Stimulated activated CD4-positive, alpha-beta T cell treated with anti-CD3 and anti-CD28 coated beads, Interleukin-1b, Interleukin-23, amount 100 ng/mL, for 4 hours (primary cell): ENCODE measurements at places on chromosomes 11 and 22.

- DNase-seq, result no peak
These were observed 11.8 kb downstream of the CELSR1 start for GRCh38 chr22:46525389-46526243.

DNA sequence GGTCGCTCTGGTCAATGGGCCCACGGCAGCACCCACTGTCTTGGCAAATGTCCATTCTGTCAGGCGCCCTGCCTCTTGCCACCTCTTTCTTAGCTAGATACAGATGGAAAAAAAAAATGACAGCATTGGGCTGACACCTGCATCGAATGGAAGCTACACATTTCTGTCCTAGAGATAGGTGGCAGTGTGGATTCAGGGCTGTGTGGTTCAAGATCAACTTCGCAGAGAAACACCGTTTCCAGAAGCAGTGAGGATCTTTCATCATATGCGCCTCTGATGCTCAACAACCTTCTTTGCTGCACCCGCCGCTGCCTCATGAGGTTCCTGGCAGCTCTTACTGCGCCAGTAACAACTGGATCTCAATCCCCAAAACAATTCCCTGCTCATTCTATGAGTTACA lies 236.3 kb downstream of the KIRREL3 start:
- DNase-seq, result no peak

GRCh38 chr11:46907606-46908005 lies 10.7 kb downstream of the LRP4 start:
- DNase-seq, result no peak

DNA sequence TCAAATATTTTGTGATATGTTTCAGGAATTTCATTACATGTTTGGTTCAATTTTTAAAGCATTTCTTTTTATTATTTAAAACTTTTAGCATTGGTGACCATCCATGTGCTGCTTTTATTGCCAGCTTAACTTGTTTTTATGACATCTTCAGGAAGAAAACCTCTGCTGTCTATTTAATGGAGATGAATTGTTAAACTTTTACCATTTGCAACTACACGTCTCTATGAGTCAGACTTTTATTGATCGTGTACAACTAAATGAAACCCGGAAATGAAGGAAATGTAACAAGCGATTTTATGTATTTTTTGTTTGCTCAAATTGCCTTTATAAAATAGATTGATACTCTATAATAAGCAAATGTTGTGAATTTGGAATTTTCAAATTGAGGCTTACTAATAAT lies 113.0 kb downstream of the PTPRJ start:
- DNase-seq, result no peak

DNA sequence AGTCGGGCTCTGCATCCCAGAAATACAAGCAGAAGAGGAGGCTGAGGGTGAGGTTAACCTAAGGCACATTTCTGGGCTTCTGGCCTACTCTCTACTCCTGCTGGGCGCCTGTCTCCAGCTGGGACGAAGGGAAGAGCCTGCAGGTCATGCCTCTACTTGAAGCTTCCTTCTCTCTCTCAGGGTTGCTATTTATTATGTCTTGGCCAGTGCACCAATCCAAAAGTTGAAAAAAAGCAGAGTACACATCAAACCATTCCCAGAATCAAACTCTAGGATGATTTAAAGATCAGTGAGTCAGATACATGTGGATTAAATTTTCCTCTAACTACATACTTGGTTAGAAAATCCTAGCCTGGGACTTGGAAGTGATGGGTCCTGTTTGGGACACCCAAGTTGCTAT lies 60.2 kb upstream of the CDON start:
- DNase-seq, result no peak
